SK-N-DZ (cell line): ENCODE measurements at places on chromosomes 3 and 15.
A peak's percentile ranks its signal among the peaks of the same experiment; 100 is the strongest.

- peak; percentile 59 for DNase-seq
Observed at GRCh38 chr3:191329654-191330529, at the start of gene UTS2B. UTS2B (minus strand) TSS chr3:191330526; CDS start chr3:191282189, 48,337 bp downstream.

- peak; percentile 16 for DNase-seq
Observed at GRCh38 chr3:141392897-141393734, 24.8 kb downstream of the ZBTB38 start.

DNA sequence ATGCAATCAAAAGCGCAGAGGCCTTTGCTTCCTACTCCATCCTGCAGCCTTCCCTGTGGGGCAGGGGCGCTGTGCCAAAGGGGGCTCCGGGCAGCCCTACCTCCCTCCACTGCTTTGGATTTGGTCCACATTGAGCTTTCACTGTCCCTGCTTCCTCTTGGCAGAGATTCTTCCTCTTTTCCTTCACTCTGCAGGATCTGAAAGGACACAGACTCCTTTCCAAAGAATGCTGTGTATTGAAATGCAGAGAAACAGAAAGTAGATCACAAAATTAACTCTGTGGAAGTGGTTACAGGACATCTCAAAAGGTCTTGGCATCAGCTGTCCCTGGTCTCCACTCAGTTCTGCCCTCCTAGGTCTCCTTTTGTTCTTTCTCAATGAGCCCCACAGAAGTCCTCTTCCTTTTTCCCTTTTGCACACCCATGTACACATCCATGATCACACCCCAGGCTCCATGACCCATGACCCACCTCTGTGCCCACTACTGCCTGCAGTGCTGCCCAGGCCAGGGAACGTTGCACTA, 64.1 kb downstream of the CCR1 start:
- DNase-seq, result no peak

GRCh38 chr3:150225986-150226385, 182.1 kb upstream of the TSC22D2 start:
- DNase-seq, result no peak

DNA sequence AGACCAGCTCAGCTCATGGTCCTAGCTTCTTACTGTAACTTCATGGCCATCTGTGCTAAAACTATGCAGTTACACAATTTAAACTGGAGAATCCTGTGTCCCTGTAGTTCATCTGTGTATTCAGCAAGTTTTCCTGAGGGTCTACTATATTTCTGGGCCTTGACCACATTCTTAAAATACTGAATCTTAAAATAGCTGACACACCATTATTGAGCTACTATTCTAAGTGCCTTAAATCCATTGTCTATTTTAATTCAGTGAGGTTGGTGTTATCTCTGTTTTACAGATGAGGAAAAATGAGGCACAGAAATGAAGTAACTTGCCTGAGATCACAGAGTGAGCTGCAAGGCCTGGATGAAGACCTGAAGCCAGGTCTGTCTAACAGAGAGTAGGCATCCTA, 22.0 kb downstream of the MYLK start:
- DNase-seq, result no peak

GRCh38 chr3:81395739-81396513, 365.5 kb downstream of the GBE1 start:
- peak; percentile 82 for DNase-seq

DNA sequence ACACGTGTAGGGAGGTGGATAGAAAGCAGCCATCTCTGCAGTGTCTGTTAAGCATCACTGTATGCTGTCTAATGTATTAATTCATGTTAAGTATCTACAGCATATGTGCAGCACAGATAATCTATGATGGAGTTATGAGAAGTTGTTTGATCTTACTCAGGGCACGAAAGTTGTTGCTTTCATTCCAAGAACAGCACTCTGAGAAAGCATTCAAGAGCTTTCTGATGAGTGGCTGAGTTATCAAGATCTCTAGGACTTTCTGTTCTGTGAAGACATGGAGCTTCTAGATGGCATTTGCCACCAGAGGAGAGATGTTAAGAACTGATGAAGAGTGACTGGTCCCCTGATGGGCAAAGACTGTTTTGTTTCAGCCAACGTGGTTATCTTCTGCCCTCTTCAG, 22.6 kb upstream of the TPRG1 start:
- no peak for DNase-seq

DNA sequence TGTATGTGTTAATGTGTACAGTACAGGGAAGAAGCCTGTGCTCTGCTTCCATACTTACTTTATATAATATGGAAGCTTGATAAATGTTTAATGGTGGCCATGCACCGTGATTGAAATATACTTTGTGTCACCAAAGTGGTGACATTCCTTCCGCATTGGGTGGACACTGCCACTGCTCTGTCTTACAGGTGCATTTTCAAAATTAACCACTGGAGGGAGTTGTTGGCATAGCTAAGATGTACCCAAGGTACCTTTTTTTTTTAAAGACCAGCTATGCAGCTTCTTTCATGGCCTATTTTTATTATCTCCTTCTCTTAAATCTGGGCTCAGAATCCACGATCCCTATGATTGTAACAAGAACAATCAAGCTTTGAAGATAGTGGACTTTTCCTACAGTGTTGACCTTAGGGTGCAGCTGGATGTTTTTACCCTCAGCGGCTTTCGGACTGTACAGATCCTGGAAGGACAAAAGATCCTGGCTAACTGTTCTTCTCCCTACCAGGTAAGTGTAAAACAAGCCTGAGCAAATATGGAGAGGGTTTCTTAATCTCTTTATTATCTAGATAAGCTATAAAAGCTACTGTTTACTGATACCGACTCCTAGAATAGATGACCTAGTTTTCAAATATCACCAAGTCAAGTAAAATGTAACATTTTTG, 21.6 kb upstream of the PAK6 start:
- peak; percentile 69 for DNase-seq

DNA sequence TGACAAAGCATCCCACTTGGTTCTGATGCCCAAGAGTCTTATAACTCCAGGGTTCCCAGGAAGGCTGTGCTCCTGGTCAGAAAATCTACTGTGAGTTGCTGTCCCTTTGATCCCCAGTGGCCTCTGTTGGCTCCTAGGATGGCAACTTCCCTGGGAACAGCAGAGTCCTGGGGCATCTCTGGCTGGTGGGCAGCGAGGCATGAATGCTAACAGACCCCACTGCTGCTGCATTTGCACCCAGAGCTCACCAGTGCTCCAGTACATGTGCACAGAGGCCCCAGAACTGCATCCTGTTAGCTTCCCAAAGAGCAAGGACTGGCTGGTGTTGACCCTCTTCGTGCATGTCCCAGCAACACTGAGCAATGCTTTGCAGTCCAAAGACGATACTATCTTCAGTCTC, 15.7 kb downstream of the CAV3 start:
- DNase-seq, result no peak

- peak; percentile 24 for DNase-seq
Observed at GRCh38 chr3:73804204-73804603, 179.5 kb upstream of the PDZRN3 start.

- DNase-seq, result no peak
Observed at GRCh38 chr15:83854950-83855707, 201.2 kb downstream of the ADAMTSL3 start.

- DNase-seq, result no peak
Observed at GRCh38 chr15:92383519-92384324, 10.0 kb upstream of the ST8SIA2 start.

- no peak for DNase-seq
Observed at GRCh38 chr3:15638891-15639262, 37.3 kb downstream of the BTD start.

DNA sequence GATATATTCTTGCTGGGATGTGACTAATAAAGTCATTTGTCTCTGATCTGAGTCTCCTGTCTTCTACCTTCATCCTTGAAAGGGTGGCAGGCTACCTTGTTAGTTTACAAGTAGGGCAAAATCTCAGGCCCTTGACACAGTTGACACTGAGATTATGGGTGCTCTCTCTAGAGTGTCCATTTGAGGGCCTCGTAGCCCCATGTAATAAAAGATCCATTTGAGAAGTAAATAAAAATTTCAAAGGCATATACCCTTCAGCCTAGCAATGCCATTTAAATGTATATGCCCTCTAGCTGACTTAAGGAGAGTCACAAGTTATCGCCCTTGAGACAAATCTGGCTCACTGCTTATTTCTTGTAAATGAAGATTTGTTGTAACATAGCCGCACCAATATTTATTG, 98.6 kb downstream of the TCF12 start:
- DNase-seq, result no peak

DNA sequence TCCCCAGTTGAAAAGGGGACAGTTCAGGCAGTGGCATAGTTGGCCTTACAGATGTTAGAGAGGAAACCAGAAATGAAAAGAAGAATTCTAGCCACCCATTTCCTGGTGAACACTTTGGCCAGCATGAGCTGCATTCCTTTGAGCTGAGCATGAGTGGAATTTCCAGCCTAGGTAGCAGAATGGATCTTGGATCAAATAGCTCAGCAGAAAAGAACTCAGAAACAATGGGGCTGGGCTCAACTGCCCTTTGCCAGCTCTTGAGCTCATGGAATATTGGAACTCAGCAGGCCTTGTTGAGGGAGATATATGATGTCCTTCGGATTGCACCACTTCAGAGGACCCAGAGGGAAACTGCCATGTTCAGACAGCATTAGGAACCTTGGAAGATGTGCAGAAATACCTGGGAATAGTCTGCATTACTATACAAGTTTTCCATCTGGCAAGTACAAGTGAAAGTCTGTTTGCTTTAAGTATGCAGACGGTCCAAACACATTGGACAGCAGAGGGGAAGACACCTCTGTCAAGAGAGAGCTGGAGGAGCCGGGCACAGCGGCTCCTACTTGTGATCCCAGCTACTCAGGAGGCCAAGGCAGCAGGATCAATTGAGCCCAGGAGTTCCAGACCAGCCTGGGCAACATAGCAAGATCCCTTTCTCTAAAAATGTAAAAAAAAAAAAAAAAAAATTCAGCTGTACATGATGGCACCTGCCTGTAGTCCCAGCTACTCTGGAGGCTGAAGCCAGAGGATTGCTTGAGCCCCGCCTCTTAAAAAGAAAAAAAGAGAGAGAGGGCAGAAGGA, 3.1 kb upstream of the CDV3 start:
- DNase-seq, result no peak

- DNase-seq, result no peak
Observed at GRCh38 chr15:48541341-48542278, 103.9 kb downstream of the FBN1 start.

- DNase-seq, result no peak
Observed at GRCh38 chr3:167662919-167663400, 9.2 kb upstream of the WDR49 start.

DNA sequence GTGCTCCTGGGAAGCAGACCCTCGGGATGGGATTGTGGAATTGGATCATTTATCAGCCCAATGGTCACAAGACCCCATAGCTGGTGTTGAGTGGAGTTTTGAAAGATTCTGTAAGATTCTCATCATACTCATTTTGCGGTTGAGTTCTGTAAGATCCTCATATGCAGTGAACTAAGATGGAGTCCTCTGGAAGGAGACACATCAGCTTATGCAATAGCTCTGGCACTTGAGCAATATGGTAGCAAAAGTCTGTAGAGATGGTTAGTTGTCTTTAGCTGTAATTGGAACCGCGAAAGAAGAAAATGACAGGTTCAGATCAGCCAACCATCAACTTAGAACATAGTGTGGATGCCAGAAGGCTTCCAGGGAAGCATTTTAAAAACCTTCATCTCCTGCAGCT, 184.5 kb upstream of the TSC22D2 start:
- DNase-seq, result no peak

- DNase-seq, result no peak
Observed at GRCh38 chr3:8776406-8776805, 7.0 kb upstream of the OXTR start.

DNA sequence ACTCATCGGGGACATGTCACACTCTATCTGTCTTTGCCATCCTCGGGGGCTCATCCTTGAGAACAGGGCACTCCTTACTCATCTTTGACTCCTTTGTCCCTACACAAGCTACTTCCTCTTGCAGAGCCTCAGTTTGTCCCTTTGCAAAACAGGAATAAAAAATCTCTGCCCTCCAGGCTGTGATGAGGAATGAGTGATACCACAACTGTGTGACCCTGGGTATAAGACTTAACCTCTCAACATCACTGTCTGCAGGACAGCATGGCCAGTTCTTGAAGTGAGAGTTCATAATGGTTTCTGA, 48.5 kb downstream of the IQSEC1 start:
- DNase-seq, result no peak

- DNase-seq, result no peak
Observed at GRCh38 chr3:172087602-172088580, 48.5 kb downstream of the FNDC3B start.

- no peak for DNase-seq
Observed at GRCh38 chr3:126019683-126020082, 50.7 kb downstream of the ROPN1B start.

DNA sequence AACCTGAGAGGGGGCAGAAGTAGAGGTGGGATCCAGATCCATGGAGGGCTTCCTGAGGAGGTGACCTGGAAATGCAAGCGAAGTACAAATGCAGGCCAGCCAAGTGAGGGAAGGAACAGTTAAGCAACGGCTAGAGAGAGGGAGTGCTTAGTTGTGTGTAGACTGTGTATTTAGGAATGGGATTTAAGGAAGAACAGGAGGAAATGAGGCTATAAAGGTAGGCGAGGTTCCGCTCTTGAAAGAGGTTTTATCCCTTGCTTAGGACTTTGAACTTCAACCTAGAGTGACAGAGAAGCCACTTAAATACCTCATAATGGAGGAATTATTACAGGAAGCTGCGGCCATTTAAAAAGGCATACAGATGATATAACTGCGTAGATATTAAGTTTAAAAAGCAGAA, 295.1 kb downstream of the THSD4 start:
- DNase-seq, result no peak

DNA sequence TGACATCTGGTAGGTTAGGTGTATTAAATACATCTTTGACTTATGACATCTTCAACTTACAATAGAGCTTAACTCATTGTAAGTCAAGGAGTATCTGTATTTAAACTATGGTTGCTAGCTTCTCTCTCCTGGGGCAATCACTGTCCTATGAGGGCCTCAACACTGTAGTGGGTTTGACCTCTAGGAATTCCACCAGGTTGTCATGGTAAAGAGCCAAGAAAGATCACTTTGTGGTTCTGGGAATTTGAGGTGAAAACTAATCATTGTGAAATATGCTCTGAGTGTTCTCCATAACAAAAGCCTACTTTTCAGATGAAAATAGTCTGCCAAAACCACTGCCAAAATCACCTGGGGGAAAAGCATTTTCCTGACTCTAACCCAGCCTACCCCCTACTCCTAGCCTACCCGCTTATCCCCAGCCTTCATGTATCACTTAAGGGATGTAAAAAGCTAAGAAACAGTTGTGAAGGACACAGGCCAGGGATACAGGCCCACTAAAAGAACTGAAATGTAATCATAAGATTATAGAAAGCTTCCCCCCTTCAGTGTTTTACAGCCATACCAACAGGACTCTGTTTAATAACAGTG, 723.8 kb downstream of the MECOM start:
- DNase-seq, result no peak

DNA sequence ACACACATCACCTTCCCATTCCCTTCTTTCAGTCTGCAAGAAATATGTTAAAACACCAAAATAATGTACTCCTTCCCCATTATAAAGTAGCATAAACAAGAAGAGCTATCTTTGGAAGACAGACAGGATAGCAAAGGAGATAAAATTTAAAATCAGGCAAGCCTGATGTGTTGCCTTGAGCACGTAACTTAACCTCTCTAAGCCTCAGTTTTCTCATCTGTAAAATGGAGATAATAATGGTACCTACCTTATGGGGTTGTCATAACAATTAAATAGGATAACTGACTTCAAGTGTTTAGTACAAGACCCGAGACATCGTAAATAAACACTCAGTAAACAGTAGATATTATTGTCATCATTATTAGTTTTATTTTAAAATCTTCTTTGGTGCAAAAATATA, 142.4 kb downstream of the NR1D2 start:
- DNase-seq, result no peak
